ENCODE measurements at places on chromosomes 4 and X.
A peak's percentile ranks its signal among the peaks of the same experiment; 100 is the strongest.

DNA sequence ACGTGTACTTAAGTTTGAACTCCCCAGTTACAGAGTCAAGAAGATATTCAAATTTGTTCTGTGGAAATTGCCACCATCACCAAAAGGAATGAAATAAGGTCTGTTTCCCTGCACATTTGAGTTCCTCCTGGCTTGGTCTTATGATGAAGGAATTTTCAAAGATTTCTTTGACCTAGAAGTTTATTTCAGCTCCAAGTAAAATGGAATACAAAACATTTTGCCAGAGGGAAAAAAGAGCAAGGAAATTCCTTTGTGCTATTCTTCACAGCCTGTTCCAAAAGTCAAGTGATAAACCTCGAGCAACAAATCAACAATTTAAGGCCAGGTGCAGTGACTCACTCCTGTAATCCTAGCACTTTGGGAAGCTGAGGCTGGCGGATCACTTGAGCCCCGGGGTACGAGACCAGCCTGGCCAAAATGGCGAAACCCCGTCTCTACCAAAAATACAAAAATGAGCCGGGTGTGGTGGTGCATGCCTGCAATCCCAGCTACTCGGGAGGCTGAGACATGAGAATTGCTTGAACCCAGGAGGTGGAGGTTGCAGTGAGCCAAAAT lies 3.4 kb downstream of the NKRF start:
- no peak for DNase-seq

- no peak for DNase-seq
Measured at GRCh38 chr4:127832585-127832984, 48.1 kb upstream of the PLK4 start.

GRCh38 chr4:76957004-76957738 lies 7.6 kb downstream of the SEPTIN11 start:
- DNase-seq, result no peak

GRCh38 chrX:135302269-135302873 lies 6.9 kb upstream of the ETDC start:
- no peak for DNase-seq

GRCh38 chr4:5836943-5837342 lies 55.9 kb downstream of the CRMP1 start:
- DNase-seq, result no peak

GRCh38 chr4:133084421-133084820 lies 64.7 kb upstream of the PCDH10 start:
- DNase-seq, result no peak

DNA sequence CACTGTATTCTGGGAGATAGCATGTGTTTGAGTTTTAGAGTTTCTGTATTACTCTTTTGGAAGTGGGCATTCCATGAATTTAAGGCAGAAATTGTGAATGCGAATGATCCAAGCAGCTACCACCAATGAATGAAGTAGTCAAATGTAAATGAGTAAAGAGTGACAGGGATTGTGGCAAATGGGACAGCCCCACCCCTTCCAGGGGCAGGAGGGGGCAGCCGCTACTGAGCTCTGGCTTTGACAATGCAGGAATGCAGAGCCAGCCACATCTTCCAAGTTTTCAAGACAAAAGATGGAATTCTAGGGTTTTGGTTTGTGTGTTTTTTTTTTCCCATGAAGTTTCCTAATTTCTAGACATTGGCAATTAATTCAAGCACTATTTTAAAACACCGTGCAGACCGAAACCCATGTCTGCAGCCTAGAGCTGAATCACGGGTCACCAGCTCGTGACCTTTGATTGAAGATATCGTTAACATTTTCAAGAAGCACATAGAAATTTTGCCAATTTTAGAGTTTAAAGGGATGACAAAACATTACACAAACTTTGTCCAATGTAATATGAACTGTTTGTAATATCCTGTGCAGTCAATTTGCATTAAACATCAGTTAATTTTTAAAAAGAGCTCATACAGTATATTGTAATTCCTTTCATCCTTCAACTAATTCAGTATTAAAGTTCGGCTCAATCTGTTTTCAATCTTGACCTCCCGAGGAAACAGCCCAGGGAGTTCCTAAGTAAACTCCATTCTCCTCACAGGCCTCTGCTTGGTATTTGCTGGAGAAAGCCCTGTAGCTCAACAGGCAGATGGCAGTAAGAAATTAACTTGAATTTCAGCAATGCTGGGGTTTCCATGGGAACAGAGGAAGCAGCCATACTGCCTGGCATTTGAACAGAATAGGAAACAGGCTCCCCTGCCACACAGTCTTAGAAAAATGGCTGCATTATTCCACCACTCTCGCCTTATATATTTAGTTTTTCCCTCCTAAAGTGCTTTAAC lies 83.4 kb downstream of the UCHL1 start:
- peak; percentile 48 for DNase-seq

DNA sequence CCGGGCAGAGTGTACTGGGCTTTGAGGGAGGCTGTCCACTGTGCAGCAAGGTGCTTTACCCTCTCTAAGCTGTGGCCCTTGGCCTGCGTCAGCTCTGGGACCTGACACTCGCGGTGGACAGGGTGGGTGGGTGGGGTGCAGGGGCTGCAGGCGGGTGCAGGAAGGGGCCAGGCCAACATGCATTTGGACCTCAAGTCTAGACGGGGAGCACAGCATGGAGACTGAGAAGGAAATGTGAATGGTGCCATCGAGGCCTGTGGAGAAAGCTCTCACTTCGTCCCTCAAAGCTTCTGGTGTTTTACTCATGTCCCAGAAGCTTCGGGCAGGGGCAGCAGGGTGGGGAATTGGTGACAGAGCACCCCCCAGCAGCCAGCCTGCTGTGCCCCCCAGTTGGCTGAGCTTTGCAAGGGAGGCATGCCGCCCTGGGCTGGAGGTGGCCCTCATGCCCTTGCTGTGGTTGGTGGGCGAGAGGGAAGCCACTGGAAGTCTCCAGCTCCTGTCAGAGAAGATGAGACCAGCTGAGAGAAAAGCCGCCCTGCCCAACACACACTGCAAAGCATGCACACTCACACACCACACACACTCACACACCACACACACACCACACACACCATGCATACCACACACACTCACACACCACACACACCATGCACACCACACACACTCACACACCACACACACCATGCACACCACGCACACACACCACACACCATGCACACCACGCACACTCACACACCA lies 12.3 kb downstream of the PNMA6E start:
- no peak for DNase-seq

GRCh38 chrX:139811942-139812629 lies 104.1 kb upstream of the MCF2 start:
- DNase-seq, result no peak

- no peak for DNase-seq
Measured at GRCh38 chr4:3352941-3353594, 60.2 kb downstream of the RGS12 start.

DNA sequence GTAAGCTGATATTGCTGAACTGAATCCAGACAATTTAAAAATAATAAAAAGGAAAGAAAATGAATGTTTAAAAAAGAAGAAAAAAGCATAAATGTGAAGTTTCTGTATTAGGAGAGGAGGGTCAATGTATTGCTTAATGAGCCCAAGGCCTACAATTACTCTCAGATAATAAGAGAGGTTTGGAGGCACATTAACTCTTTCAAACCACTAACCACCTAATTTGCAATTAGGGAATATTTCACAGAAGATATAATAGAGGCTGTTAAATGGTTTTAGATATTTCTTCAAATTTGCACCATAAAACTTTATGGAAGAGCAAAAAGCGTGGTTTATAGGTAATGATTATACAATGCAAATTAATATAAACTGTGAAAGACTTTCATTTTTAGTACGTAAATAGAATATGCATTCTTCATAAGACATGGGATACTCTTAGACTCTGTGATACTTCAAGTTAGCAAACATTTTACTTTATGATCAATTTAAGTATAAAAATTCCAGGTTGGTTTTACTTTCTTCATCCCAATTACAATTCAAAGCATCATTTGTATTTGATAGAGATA lies 364.2 kb upstream of the GALNTL6 start:
- DNase-seq, result no peak

DNA sequence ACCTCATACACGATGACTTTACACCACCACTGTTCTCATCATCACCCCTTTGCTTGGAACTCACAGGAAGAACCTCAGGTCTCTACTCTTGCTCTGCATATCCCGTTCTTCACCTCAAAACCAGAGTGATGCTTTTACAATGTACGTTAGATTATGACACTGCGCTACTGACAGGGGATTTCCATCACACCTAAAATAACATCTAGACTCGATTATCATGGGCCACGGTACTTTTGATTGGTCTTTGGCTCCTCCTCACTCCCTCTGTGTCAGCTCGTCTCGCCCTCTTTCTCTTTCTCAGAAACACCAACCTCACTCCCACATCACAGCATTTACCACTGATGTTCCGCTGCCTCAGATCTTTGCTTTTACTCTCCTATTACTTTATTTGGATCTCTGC lies 172.4 kb downstream of the TLL1 start:
- DNase-seq, result no peak

- peak; percentile 41 for DNase-seq
Measured at GRCh38 chr4:176123710-176124407, 58.2 kb downstream of the WDR17 start.

- DNase-seq, result no peak
Measured at GRCh38 chr4:88731381-88731780, 33.8 kb upstream of the NAP1L5 start.

GRCh38 chr4:36255577-36255976 lies 11.3 kb upstream of the ARAP2 start:
- DNase-seq, result no peak

GRCh38 chr4:15742637-15743036 lies 35.5 kb upstream of the CD38 start:
- no peak for DNase-seq

- no peak for DNase-seq
Measured at GRCh38 chrX:45022150-45022549, 149.2 kb downstream of the KDM6A start.

DNA sequence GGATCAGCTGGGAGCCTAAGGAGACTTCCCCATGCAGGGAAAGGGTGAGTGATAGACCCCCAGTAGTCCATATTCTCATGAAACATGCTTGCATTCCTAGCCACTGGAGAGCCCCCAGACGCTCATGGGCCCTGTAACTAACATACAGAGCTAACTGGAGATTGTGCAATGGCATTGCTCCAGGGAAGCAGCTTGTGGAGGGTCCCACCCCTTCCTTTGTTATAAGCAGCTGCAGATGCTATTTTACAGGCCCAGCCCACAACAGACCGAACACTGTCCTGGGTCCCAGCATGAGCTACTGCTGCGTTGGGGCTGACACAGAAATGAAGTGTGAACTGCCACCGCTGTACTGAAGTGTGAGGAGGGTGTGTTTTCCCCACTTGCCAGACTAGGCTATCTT lies 1465.7 kb upstream of the DIAPH2 start:
- no peak for DNase-seq

DNA sequence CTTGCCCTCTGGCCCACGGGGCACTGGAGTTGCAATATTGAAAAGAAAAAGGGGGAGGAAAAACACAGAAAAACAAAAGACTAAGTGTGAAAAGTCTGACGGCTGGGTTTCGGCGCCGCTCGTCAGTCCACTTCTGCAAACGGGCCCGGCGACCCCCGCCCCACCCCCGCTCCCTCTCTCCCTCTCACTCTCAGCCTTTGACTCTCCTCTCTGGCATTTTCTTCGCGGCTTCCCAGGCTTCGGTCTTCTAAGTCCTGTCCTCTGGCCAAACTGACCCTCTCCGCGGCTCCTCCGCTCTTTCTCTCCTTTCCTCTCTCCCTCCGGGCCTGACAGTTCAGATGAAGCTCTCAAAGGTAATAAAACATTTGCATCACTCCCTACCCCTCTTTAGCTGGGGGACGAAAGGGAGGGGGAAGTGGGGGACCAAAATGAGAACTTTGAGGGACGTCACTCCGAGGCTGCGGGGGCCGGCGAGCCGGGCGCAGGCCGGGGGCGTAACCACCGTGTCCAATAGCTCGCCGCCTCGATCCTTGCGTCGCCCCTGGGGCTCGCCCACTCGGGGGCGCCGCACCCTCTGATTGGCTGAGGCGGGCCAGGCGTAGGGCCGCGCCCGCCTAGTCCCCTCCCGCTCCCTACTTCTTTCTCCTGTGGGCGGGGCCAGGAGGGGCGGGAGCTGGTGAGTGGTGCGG lies at the start of gene NKX6-1:
Gene NKX6-1, minus strand, starts transcription at position 358 of the 689 bp plus-strand sequence. CDS start 1,064 bp downstream, outside the sequence.
- DNase-seq, result peak; percentile 75
